ENCODE measurements at places on chromosomes 11 and 22. TPM values are rescaled to one million over a fixed set of nuclear protein-coding genes. Genes with fewer than 3 reads are reported as not detected.

Gene KIF18A
- total RNA-seq: 46.8 TPM

GRCh38 chr11:68002938-68003845 is 705 bp downstream of the UNC93B1 start:
- no peak for DNase-seq

GRCh38 chr22:50576070-50576469 is 2.2 kb downstream of the CPT1B start:
- DNase-seq: peak; percentile 24

- DNase-seq: peak; percentile 81
These were observed 13.7 kb upstream of the CDKN1C start for GRCh38 chr11:2899080-2899783.
